ENCODE measurements at places on chromosomes 12 and 14.

GRCh38 chr12:54917001-54917488 lies 62.7 kb downstream of the MUCL1 start:
- no peak for DNase-seq

GRCh38 chr12:82896979-82897378 lies 210.3 kb downstream of the TMTC2 start:
- DNase-seq, result no peak

DNA sequence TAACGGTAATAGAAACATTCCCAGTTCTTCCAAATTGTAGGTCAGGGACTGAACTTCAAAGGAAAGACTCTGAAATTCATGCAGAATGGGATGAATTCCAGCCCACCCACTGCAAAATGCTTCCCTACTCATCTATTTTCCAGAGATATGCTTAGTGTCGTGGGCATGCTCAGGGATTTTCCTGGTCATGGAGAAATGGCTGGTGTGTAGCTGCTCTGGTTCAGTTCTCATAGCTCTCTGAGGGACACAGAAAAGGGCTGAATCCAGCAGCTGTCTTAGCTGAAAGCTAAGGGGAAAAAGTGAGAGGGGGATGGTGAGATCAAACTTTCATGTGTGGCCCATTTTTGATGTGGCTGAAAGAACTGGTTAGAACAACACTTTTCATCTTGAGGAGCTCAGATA lies 72.9 kb upstream of the KRAS start:
- DNase-seq, result no peak

GRCh38 chr14:59320763-59321625 lies 132.5 kb downstream of the DAAM1 start:
- DNase-seq, result no peak

GRCh38 chr12:94634717-94635116 lies 15.6 kb downstream of the TMCC3 start:
- DNase-seq, result no peak

- DNase-seq, result no peak
These were observed 88.2 kb upstream of the CNOT2 start for GRCh38 chr12:70154960-70155589.

DNA sequence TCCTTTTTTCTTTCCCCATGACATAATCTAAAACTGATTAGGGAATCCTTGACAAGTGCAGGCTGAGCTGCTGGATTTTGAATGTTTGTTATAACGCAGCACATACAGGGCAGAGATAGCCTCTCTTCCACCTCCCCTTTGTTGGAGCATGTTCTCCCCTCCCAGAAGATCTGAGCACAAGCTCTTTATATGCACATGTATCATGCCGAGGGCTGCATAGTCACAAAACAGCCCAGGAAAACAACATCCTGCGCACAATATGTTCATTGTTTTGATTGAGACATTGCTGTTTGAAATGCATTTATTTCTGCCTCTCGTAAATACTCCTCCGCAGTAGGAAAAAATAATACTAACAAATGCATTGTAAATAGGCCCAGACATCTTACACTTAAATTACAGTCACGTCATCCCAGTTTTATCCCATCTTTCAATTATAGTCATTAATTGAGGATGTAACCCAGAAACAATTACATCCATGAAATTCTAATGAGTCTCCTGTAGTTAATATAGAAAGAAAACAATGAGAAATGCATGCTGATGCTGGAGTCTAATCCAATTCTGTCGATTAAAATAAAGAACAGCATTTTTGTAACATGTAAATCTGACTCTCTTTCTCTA lies 401.8 kb downstream of the BTG1 start:
- DNase-seq, result no peak

GRCh38 chr14:55303125-55303499 lies 31.9 kb downstream of the FBXO34 start:
- DNase-seq, result no peak

- no peak for DNase-seq
These were observed 49.2 kb downstream of the TESPA1 start for GRCh38 chr12:54935235-54935951.

GRCh38 chr14:75088153-75088552 lies 18.7 kb downstream of the ZC2HC1C start:
- DNase-seq, result no peak

- DNase-seq, result no peak
These were observed 473.4 kb downstream of the AACS start for GRCh38 chr12:125538401-125539199.

DNA sequence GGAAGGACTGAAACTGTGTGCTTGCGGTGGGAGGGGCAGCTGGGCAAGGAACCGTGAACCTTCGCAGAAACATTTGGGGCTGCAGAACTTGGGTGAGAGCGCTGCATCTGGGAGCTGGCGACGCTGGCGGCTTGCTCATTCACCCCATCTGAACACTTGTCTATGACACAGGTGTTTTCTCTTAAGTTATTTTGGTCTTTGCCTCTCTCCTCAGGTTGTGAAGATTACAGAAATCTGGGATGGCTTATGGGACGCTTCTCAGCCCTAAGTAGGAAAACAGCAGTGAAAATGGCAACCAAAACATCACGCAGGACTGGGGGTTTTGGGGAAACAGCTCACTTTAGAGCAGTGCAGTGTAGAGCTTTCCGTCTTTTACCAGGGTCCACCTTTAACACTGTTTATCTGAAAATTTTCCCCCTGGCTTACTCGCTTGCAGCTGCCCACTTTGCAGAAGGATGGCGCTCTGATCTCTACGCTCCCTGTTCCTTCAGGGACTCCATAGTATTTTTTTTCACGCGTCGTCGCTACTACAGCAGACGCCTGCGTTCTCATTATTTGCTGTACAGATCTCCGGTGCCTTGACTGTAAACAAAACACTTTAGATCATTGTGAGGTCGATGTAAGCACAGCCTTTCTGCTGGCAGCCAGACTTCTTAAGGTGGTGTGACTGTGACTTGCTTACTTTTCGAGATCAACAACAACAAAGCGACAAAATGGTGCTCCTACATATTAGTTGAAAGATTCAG lies 2.7 kb upstream of the CDKN1B start:
- DNase-seq, result no peak

DNA sequence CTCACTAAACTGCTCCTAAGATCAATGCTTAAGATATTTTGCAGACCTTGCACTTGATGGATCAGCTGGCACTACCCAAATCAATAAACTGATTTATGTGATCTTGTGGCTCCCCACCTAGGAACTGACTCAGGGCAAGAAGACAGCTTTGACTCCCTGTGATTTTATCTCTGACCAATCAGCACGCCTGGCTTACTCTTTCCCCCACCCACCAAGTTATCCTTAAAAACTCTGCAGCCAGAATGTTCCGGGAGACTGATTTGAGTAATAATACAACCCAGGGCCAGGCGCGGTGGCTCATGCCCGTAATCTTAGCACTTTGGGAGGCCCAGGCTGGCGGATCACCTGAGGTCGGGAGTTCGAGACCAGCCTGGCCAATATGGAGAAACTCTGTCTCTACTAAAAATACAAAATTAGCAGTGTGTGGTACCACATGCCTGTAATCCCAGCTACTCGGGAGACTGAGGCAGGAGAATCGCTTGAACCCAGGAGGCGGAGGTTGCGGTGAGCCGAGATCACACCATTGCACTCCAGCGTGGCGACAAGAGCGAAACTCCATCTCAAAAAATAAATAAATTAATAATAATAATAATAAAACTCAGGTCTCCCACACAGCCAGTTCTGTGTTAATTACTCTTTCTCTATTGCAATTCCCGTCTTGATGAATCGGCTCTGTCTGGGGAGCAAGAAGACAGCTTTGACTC lies 12.0 kb downstream of the MORN3 start:
- DNase-seq, result no peak

GRCh38 chr12:132329720-132330548 lies 545 bp upstream of the GALNT9 start:
- DNase-seq, result no peak

DNA sequence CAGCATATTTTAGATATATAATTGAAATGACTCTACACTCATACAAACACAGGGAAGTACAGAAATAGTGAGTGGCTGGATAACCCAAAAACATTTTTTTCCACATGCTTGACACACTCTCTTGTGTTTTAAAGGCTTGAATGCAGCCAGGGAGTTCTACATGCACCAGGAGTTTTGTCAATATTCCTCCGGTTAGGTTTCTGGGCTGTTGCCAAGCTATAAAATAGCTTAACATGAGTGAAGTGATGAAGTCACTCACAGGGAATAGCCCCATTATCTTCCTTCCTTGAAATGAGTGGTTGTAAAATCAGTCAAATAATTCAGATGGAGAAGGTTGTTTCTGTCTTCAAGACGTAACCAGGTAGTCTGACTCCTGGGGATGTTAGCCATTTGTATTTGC lies 582.7 kb downstream of the SLC6A15 start:
- DNase-seq, result no peak

DNA sequence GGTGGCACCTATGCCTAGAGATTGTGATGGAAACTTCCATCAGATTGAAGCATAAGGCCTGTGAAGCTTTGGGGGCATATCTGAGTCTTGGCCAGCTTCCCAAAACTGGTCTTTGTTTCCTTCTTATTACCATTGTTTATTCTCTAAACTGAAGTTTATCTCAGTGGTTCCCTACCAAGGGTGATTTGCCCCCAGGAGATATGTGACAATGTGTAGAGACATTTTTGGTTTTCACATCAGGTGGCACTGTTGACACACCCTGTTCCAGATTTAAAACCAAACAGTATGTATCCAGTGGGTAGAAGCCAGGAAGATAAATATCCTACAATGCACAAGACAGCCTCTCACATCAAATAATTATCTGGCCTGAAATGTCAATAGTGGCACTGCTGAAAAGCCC lies 22.1 kb downstream of the RASSF9 start:
- DNase-seq, result no peak

DNA sequence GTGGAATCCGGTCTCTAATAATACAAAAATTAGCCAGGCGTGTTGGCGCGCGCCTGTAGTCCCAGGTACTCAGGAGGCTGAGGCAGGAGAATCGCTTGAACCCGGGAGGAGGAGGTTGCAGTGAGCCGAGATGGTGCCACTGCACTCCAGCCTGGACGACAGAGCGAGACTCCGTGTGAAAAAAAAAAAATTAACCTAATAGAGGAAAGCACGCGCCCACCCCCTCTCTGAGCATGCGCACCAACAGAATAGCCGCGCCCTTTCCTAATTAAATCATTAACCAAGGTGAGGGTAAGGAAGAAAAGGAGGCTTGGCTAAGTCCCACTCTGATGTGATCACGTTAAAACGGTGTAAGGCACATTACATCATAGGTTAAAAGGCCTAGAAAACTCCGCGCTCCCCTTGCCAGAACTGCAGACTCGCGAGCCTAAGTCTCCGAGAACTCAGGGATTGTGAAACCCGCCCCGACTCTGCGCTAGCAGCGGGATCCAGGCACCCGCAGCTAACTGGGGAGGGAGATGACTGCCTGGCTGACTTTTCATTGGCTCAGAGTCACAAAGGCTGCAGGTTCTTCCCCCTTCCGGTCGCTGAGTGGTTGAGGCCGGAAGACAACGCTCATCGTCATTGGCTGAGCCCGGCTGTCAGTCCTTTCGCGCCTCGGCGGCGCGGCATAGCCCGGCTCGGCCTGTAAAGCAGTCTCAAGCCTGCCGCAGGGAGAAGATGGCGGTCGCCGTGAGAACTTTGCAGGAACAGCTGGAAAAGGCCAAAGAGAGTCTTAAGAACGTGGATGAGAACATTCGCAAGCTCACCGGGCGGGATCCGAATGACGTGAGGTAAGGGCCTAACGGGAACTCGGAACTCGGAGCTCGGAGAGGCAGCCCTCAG lies at the start of gene PNN:
PNN (plus strand) TSS at position 695 of the 885 bp plus-strand sequence; CDS start at position 721, 26 bp downstream.
- peak; percentile 97 for DNase-seq

GRCh38 chr12:16796168-16796567 lies 190.2 kb upstream of the LMO3 start:
- DNase-seq, result no peak

- DNase-seq, result no peak
These were observed 666 bp upstream of the DERA start for GRCh38 chr12:15910468-15910863.

GRCh38 chr14:81400202-81400678 lies at the start of gene STON2:
Gene STON2 (minus strand): TSS chr14:81400324. CDS start chr14:81398382, 1,942 bp downstream.
- DNase-seq, result no peak

GRCh38 chr12:51590347-51591015 lies 552 bp upstream of the SCN8A start:
- DNase-seq, result peak; percentile 60

DNA sequence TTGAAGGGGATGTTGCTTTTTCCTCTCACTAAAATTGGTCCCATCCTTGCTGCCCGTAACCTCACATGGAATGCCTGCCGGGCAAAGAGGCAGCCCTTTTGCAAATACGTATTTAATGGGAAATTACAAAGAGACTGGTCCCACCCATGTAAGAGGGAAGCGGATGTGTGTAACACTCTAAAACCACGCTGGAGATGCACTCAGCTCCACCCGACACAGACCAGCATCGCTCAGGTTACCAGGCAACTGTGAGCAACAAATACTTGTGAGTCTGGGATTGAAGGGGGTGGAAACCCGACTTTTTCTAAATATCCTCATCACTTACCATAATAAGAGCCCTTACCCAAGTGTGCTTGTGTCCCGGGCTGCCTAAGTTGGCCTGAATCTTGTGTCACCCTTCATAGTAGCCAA lies 47.7 kb downstream of the ELK3 start:
- DNase-seq, result no peak

Data from H1 (cell line).